ENCODE measurements at places on chromosomes 6 and 20. TPM values are rescaled to one million over a fixed set of nuclear protein-coding genes. Genes with fewer than 3 reads are reported as not detected.

DNA sequence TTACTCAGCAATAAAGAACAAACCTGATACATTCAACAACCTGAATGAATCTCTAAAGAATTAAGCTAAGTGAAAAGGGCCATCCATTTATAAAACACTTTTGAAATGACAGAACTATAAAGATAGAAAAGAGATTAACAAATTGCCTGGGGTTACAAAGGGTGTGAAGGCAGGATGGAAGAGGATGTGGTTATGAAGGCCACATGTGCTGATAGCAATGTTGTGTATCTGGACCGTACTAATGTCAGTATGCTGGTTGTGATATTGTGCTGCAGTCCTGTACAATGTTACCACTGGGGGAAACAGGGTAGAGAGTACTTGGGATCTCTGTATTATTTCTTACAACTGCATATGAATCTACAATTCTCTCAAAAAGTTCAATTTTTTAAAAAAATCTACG, 36.4 kb downstream of the ELOVL5 start:
- no peak for DNase-seq

GRCh38 chr6:129292836-129293235, 409.9 kb downstream of the LAMA2 start:
- DNase-seq = no peak

DNA sequence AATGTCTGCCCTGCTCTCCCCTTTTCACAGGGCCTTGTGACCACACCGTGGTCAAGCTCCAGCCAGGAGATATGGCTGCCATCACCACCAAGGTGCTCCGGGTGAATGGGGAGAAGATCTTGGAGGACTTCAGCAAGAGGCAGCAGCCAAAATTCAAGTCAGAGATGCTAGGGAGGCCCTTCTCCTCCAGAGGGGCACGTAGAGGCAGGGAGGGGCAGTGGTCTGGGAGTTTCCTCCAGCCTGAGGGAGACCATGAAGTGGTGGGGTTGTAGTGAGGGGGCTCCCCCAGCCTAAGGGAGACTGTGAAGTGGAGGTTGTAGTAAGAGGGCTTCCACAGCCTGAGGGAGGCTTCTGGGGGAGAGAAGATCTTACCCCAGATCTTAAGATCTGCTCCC, 4.0 kb downstream of the DXO start:
- DNase-seq = peak; percentile 24

GRCh38 chr6:98498144-98498775, 336.1 kb upstream of the POU3F2 start:
- no peak for DNase-seq

DNA sequence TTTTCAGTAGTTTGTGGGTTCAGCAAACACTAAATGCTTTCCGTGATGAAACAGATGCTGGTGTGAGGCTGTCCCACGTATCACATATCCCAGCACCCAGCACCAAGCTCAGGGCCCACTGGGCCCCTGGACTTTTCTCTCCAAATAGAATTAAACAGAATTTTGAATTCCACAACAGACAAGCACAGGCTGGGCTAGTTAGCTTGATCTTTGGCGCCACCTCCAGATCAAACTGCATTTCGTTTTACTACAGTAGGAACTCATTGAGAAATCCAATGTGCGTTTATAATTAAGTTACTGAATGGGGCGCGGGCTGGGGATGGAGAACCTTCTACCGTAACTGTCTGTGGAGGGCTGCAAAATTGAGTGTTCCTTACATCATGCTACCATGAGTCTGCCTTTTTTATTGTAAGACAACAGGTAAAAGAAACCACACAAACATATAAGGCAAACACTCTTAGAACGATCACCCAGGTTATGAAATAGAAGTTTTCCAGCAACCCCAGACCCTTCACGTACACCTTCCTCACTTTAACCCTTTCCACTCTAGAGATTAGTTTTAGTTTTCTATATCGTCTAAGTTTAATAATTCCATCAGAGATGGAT, 107.8 kb downstream of the ZFP64 start:
- DNase-seq = no peak

GRCh38 chr20:61965606-61966491, 99.8 kb downstream of the TAF4 start:
- no peak for DNase-seq

DNA sequence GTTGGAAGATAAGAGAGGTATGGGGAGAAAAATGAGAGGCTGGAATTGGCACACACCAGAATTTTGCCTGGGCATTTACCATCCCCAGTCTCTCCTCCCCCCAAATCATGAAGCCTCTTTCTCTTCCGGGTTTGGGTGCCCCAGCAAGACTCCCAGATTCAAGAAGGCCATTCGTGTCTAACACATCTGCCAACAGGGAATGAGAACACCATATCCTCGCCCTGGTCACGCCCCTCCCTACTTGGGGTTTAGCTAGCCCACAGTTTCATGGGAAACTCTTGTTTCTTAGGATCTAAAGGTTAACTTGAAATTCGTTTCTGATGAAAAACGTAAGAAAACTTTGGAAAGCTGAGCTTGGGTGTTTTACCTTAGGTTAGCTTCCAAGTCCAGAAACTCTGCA, 105.5 kb upstream of the TMEM170B start:
- no peak for DNase-seq

DNA sequence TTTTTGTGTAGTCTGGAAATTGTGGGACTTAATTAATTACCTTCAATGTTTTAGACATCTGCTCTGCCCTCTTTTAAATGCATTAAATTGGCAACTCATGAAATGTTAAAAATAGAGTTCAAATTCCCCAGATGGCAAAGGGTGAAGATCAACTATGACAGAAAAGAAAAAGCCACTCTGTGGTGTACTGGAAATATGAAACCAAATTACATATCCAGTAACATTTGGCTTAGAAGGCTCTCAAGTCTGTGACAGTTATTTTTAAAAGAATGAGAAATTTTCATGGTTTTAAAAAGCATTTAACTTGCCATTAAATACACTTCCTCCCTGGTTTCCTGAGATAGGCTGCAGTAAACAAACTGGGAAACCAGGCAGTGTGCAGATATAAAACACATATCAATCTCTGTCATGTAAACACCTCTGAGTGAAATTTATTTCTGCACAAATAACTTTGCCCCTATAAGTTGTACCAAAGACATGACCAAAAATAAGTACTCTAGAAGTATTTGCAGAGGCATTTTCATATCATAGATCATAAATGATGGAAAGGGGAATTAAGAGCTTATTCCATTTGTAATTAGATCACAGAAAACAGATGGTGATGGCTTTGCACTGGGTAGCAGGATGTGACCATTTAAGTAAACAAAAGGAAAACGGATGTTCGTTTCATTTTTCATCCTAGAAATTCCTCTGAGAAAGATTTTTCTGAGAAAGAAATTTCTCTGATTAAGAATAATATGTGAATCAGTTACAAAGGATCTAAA, 360.1 kb downstream of the SAMD5 start:
- no peak for DNase-seq

GRCh38 chr6:113433335-113433991, 423.7 kb upstream of the MARCKS start:
- DNase-seq = peak; percentile 59

DNA sequence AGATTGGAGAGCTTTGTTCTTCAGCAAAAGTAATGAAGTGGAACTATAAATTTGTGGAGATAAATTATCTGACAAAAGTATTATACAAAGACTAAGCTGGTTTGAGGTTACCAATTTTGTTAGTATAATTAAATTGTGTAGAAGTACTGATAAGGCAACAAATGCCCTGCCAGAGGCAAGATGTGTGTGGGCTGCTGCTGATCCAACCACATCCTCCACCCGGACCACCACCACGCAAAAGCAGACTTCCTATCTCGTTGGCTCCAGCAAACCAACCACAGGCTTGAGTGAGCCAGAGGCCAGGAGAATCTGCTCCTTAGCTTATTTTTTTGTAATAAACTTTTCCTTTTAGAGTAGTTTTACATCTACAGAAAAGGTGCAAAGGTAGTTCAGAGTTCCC, 1.1 kb upstream of the MYLK4 start:
- DNase-seq = no peak

DNA sequence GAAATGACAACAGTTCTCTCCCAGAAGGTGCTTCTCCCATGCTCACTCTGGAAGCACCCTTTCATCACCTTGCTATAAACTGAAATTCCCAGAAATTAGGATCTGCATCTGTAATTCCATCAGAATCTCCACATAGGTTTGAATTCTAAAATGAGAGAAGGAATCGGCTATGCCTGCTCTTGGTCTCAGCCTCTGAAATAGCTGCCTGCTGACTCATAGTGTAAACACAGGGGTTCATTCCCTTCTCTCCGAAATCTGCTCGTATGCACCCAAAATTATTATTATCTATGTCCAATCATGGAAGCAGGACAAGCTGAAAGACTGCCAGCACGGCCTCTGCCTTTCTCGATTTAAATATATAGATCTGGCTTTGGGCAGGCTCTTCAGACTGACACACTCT, 74.6 kb upstream of the TAB2 start:
- no peak for DNase-seq

GRCh38 chr6:19395316-19395715, 441.9 kb upstream of the ID4 start:
- no peak for DNase-seq

DNA sequence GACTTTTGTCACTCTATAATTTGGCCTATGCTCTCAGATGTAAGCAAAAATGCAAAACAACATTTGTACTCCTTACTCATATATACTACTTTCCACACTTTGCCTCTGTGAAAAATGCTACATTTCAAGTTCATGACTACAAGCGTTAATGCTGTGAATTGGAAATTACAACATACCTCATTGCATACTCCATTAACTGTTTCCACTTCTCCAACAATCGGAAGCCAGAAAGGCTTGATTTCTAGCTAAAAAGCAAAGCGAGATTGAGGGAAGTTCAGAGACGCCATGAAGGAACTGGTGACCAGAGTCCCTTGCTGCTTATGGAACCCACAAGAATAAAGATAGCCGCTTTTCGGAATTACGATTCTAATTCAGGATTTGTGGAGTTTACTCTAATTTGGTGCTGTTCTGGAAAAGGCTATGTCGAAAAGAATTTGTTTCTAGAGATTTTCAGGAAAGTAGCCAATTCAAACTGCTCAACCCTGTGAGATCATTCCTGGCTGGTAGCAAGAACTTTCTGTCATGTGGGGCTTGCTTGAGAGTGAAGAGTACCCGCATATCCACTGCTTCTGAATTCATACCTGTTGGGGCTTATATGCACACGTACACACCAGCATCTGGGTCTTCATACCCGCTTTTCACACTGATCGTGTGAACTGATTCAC, 98.0 kb upstream of the CITED2 start:
- DNase-seq = no peak

DNA sequence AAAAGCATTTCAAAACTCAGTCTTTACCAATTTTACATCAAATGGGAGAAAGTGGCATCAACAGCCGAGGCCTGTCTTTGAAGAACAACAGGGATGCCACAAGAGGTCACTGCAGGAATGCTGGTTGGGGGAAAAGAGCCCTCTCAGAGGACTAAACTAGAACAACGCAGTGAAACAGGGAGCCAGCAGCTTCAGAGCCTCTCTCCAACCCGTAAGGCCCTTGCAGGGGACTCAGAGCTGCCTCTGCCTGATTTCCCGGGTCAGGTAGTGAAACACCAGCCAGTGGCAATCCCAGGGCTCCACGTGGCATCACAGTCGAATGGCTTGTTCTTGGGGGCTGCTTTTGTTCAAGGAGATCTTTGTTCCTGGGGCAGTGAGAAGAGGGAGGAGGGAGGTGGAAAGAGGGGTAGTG, 55.0 kb upstream of the KCNK16 start:
- DNase-seq = no peak

- no peak for DNase-seq
These were observed 2.9 kb downstream of the PKIG start for GRCh38 chr20:44585057-44585963.

- DNase-seq = no peak
These were observed 61.9 kb upstream of the BTN3A2 start for GRCh38 chr6:26302941-26303559.

Gene KCNK5
- total RNA-seq = 1.2 TPM

DNA sequence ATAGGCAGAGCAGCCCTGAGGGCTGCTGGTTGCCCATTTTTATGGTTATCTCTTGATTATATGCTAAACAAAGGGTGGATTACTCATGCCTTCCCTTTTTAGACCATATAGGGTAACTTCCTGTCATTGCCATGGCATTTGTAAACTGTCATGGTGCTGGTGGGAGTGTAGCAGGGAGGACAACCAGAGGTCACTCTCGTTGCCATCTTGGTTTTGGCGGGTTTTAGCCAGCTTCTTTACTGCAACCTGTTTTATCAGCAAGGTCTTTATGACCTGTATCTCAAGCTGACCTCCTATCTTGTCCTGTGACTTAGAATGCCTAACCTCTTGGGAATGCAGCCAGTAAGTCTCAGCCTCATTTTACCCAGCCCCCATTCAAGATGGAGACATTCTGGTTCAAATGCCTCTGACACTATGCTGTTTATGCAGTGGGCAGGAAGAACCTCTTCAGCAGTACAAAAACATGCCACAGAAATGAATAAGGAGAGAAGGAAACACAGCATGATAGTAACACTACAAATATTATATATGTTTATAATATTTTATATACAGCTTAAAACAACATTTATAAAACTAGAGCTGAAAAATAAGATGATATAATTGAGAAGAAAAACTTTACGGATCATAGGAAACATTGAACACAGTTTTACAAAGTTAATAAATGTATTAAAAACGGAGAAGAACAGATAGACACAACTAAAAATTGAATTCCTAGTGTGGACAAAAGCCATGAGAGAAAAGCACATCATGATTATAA, 58.9 kb upstream of the SAMD5 start:
- DNase-seq = no peak
